Activated T-cell treated with anti-CD3 and anti-CD28 coated beads for 24 hours (primary cell): ENCODE measurements at places on chromosomes 2 and 18.

DNA sequence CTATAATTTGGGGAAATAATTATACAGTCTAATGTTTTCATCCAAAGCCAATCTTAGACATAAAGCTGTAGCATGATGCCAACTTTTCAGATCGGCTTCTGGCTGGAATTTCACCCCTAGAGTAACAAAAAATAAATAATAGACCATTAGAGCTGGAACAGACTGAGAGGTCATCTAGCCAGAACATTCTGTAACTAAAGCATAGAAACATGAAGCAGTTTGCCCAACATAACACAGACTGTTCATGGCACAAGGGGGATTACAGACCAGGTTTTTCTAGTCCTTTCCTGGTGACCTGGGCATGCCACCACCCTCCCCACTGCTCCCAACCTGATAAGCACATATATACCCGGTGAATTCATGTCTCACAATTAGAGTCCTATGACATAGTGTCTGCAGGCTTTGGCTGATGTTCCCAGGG, 116.4 kb upstream of the PPP1CB start:
- no peak for DNase-seq

DNA sequence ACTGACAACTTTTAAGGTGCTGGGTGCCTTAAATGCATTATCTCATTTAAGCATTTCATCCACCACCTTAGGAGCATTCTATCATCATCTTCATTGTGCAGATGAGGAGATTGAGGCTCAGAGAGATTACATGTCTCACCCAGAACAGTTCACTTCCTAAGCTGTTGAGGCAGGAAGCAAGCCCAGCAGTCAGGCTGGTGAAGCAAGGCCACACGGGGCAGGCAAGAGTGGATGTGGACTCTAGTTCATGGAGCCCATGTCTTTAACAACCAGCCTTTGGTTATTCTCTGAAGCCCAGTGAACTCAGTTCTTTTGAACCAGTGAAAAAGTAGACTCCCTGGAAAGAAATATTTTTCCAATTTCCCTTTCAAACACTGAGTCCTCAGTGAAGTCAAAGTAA, 294.8 kb upstream of the MGAT5 start:
- no peak for DNase-seq

GRCh38 chr18:33350256-33350655, 90.3 kb downstream of the CCDC178 start:
- DNase-seq, result no peak

DNA sequence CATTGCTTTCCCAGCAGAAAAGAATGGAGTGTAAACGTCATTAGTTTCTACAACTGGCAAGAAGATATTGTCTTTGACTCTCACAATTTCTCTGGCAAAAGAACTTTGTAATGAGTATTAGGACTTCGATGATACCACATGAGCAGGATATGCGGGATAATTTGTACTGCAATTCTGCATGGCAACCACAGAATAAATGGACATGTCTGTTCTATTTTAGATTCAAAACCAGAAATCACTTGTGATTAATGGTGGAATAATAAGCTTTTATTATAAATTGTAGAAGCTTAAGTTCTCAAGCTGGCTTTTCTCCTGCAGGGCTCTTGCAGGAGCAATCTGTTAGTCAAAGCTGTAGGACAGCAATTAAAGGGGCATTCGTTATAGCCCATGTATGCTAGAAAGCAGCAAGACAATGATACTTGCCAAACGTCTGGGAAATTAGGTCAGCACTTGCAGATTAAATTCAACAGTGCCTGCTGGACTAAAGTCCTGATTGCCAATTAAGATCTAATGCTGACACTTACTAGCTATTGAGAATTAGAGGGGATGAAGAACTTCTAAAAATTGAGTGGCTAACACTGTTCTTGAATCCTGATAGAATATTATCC, 177.9 kb downstream of the PTH2R start:
- DNase-seq, result no peak

DNA sequence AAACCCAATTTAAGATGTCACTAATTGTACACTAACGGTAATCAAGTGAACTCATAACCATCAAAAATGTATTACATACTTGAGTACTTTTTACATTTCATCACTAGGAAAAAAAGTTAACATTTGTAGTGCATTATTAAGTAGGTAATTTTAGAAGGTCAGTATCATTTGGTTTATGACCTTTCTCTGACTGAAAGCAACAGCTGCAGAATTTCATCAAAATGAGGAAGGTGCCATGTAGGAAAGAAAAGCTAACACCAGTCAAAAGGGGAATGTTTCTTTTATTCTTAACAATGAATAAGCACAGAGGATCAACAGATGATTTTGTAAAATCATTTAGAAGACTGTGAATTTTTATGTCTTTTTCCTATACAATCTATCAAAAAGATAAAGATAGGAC, 79.0 kb downstream of the PIGN start:
- no peak for DNase-seq

GRCh38 chr2:124923097-124923496, 898.0 kb downstream of the CNTNAP5 start:
- no peak for DNase-seq

DNA sequence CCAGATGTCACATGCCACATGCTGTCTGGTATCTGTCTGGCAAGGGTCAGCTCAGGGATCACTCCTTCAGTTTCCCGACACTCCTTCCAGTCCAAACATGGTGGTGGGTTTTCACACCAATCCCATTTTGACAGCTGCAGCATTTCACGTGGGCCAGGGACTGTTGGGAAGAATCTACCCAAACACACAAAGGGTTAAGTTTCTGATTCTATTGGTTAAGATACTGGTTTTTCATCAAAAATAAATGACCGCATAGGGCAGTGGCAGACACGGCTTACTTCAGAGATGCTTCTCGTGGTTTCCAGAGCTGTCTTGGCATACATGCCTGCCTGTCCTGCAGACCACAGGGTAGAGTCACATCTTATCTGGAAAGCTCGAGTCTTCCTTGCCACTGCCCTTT, 79.7 kb downstream of the PSMG2 start:
- no peak for DNase-seq

DNA sequence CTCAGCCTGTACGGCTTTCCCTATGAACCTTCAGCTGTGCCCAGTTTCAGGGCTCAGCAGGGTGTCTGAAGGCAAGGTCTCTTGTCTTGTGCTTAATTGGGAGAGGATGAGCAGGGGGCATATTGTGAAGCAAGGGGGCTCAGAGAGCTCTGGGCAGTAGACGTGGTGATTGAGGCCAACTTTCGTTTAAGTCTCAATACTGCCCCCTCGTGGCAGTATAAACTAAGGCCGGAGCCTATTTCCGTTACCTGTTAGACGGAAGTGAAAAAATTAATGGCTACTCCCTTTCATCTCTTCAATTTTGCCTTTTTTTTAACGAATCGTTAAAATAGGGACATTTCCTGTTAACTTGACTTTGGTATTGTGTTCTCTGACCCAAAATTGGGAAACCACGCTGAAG, 193.4 kb downstream of the TDRD15 start:
- peak; percentile 2 for DNase-seq

DNA sequence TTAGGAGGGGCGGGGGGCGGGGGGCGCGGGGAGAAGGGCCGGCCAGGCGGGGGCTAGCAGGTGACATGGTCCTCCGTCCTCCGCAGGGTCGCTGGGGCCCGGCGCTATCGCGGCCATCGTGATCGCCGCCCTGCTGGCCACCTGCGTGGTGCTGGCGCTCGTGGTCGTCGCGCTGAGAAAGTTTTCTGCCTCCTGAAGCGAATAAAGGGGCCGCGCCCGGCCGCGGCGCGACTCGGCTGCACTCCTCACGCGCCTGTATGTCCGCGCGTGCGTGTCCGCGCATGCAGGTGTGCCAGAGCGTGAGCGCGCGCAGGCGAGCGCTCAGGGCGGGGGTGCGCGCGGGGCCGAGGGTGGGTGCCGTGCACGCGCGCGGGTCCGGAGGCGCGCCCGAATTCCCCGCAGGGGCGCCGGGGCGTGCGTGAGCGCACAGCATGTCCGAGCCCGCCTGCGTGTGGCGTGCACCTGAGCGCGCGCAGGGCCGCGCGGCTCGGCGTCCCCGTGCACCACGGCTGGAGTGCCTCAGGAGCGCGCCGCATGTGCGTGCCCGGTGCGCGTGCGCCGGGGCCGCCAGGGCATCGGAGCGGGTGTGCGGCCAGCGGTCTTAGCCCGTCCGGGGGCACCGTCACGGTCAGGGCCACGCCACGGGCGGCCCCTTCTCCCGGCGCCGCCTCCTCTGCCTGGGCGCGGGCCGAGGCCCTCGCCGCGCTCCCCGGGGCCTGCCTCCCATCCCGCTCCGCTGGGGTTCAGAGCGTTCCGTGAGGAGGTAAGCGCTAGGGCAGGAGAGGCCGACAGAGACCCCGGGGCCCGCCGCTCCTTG, 6.3 kb downstream of the SNORC start:
- DNase-seq, result peak; percentile 20

DNA sequence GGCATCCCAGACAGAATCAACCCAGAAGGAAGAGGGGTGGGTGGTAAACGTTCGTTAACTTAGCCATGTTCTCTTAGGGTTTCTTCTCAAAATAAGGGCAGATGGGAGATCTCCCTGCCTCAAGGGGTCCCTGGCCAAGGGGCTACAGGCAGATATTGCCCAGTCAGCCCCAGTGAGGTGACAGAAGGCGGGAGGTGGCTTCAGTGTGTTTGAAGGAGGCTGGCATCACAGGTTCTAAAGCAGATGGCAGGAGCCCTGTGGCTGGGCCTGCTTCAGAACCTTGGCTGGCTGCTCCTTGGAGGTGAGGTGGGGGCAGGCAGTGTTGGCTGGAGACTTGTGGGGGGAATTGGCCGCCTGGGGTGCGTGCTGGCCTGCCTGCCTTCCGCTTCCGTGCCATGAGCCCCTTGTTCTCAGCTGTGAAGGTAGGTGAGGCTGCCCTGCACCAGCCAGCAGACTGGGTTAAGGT, 23.5 kb downstream of the HPCAL1 start:
- DNase-seq, result no peak

DNA sequence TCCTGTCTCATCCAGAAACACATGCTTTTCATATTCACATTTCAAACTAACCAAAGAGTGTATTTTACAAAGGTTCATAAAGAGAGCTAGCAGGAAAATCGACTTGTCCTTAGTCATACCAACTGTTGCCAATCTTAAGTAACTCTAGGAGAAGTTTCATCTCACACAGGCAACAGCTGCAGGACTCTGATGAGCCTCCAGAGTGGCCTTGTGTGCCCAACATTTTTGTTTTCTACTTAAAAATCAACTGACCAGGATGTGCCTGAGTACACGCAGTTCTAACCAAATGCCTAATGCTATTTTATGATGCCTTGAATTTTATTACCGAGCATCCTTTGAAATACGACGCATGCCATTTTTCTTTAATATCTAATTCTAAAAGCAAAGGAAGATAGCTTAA, 595.9 kb upstream of the LRRTM4 start:
- DNase-seq, result no peak

GRCh38 chr2:209638346-209638745, 133.3 kb upstream of the UNC80 start:
- DNase-seq, result no peak

DNA sequence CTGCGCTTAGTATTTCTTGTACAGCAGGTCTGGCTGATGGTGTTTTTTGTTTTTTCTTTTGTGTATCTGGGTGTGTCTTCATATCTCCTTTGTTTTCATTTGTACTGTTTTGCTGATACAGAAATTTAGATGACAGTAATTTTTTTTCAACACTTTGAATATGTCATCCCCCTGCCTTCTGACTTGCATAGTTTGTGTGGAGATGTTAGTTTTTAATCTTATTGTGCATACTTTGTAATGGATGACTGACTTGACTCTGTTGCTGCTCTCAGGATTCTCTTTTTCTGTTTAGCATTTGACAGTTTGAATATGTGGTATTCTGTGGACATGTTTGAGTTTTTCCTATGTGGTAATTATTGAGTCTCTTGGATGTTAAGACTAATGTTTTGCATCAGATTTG, 161.3 kb downstream of the ZNF407 start:
- DNase-seq, result no peak

GRCh38 chr2:122706757-122707223, 951.3 kb downstream of the TSN start:
- DNase-seq, result no peak

DNA sequence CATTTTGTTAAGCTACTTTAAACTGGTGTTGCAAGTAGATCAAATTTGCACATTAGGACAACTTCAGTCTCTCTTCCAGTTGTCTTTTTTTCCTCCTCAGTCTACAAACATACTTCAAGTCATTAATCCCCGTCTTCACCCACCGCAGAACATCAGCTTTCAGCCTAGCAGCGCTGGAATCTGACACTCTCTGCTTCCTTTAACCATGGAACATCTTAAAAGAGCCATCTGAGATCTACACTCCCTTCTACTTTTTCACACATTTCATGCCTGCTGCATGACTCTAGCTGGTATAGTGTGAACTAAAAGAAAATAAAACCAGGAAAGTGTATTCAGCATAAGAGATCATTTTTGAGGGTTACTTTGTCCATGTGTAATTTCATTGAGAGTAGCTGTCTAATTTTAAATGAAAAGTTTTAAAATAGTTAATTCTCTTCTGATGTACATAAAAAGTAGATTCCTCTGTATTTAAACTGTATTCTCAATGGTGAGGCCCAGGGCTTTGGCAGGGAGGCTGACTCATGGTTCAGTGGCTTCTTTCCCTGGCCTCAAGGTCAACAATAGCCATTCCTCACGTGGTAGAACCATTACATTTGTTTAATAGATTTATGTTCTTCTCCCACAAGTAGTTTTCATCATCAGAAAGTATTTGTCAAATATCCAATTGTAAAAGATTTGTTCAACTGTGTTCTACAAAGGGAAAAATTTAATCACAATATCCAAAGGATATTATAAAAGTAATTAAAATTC, 16.5 kb downstream of the SGPP2 start:
- no peak for DNase-seq

DNA sequence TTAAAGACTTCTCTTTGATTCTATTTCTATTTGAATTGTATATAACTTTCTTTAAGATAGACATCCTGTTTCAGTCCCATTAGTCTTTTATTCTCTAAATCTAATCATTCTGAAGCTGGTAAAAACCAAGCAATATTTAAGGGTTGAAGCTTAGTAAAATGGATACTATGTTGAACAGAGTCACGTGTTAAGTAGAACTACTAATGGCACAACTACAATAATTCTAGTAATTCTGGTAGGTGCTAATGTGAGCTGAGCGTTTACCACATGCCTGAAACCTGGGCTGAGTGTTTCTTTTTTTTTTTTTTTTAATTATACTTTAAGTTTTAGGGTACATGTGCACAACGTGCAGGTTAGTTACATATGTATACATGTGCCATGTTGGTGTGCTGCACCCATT, 8.9 kb upstream of the AFF3 start:
- DNase-seq, result no peak

DNA sequence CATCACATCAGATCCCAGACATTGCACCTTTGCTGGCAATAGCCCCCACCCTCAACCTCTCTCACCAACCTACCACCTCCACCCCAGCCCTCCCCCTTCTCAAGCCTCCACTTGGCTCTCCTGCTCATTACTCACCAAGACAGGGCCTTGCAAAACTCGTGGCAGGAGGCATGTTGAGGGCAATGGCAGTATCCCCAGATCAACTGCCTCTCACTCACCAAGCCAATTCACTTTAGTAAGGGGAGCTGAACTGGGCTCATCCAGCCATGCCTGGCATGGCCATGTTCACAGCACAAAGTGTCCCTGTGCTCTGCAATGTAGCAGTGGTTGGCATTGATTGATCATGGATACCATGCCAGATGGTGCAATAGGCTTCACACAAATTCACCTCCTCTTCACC, 46.3 kb upstream of the TEX51 start:
- DNase-seq, result no peak

GRCh38 chr18:13836559-13836958, 12.6 kb downstream of the MC5R start:
- DNase-seq, result no peak
